ENCODE measurements at places on chromosomes 12 and 14.

DNA sequence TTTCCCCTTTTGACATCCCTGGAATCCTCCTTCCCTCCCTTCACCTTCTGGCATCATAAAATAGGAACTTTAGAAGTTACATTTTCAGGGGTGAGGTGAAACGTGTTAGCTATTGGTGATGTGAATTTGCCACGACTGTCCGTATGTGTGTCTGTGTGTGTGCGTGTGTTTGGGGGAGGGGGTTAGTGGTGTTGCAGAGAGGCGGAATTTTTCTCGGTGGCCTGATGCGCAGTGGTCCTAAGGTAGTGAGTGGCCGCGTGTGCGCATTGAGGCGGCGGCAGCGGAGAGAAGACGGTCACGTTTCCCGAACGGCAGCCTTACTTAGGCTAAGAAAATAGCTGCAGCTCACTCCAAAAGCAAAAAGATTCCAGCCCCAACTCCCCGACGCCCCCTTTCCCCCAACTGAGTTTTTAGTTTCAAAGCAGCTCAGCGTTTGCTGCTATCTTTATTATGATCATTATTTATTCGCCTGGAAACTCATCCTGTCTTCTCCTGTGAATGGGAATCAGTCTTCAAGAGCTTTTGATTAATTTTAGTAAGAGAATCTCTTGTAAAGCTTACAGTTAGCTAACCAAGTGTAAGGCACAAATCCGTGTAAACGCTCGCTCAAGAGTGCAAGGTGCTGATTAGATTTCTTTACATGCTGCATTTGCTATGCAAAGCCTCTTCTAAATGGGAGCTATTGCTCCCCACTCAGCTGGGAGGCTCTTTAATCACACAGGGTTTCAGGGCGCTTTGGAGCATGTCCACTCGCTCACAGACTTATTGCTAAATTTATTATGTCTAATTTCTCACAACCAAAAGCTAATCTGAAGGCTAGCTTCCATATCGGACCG, 4.7 kb downstream of the FLRT2 start:
- DNase-seq: no peak

GRCh38 chr14:75441728-75442127, 13.9 kb downstream of the JDP2 start:
- DNase-seq: no peak

DNA sequence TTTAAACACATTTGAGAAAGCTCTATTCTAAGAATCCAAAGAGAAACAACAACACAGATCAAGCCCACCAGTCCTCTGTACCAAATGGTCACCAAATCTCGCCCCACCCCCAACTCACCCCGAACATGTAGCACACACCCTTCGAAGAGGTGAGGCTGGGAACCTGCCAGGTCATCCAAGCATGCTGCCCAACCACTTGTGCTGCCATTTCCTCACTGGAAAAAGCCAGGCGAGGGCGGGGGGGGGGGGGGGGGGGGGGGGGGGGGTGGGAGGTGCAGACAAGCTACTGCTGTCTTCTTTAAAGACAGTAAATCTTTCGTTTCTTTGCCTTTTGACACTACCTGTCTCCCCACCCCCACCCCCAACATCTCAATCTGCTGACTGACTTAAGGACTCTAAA, 59.9 kb downstream of the SETD3 start:
- no peak for DNase-seq

DNA sequence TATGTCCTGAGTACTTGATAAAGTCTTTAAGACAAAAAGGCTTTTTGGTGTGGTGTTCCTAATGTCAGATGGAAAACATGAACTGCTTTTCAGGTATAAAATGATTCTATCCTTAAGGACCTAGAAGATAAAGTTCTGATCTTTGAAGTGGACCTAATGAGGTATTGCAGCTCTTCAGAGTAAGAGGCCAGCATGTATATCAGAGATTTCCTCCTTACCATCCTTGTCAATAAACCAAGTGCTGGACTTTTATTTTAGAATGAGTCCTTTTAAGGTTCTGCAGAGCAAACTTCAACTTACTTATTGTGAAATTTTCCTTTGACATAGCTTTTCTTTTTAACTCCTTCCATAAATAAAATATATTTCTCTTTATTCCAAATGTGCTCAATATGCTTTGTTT, 50.1 kb downstream of the UNC79 start:
- no peak for DNase-seq

- no peak for DNase-seq
These were observed 42.8 kb upstream of the CRADD start for GRCh38 chr12:93634416-93634815.

DNA sequence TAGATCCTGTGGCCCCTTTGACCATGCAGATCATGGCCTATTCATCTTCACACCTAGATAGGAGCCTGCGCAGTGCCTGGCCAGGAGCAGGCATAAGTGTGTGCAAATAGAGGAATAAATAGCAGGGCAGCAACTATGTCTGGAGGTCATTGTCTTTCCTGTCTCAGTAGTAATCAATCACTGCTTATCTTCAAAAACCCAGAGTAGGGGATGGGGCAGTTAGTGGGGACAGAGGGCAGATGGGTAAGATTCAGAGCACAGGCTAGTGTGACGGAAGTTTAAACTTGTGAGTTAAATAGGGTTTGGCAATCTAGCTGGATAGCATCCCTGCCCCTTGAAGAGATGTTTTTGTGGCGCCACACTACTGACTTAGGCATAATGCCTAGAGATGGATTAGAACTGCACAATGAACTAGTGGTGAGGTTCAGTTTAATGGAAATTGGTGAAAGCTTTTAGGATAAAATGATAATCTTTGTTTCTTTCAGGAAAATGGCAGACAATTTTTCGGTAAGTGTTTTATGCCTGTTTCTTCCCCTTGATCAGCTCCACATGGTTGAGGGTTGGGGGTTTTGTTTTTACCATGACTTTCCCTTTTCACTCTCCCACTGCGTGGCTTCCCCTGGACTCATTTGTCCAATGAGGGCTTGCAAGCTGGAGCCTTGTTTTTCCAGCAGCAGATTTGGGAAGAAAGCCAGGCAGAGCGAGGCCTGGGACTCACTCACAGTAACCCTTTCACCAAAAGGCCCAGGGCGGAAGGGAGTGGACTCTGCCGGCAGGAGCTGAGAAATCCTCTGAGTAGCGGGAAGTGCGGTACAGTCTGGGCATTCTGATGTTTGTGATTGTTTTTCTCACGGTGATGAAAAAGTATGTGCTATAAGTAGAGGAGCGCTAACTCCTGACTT, 8.1 kb downstream of the LGALS3 start:
- DNase-seq: no peak

Data from stimulated activated CD4-positive, alpha-beta T cell treated with anti-CD3 and anti-CD28 coated beads, Interleukin-12 subunit alpha, Interleukin-12 subunit beta, amount 100 ng/mL, for 24 hours (primary cell).